ENCODE measurements at places on chromosomes 6 and 20.
A peak's percentile ranks its signal among the peaks of the same experiment; 100 is the strongest.

DNA sequence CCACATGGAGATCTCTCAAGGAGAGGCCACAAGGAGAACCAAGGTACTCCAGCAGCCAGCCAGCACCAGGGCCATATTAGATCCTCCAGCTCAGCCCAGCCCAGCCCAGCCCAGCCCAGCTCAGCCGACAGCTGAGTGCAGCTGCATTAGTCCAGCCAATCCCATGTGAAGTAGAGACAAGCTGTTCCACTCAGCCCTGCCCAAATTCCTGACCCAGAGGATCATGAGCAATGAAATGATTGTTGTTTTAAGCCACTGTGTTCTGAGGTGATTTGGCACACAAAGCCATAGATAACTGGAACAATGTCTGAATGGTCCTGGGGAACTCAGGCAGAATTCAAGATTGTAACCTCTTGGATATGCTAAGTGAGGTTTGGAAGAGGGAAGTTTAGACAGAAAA is 59.5 kb upstream of the BMP2 start:
- DNase-seq: no peak

DNA sequence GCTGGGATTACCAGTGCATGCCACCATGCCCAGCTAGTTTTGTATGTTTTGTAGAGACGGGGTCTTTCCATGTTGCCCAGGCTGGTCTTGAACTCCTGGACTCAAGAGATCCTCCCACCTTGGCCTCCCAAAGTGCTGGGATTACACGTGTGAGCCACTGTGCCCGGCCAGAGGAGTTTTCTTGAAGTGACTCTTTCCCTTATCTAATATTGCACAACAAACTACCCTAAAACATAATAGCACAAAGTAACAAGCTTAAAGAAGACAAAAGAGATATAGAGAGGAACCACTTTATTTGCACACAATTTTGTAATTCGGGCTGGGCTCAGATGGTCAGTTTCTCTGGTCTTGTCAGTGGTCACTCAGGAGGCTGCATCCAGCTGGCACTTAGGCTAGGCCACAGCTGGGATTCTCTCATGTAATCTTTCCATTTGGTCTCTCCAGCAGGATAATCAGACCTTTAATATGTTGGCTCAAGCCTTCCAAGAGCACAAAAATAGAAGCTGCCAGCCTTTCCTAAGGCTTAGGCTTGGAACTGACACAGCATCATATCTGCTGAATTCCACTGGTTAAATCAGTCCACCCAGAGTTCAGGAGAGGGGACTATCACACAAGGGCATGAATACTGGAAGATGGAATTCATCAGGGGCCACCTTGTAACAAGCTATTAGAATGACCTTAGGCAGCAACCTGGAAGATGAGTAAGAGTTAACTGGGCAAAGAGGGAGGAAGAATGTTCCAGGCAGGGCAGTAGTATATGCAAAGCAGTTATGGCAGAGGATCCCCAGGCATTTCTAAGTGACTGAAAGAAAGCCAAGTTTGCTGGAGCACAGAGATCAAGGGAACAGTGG is 56.7 kb upstream of the PNRC1 start:
- no peak for DNase-seq

DNA sequence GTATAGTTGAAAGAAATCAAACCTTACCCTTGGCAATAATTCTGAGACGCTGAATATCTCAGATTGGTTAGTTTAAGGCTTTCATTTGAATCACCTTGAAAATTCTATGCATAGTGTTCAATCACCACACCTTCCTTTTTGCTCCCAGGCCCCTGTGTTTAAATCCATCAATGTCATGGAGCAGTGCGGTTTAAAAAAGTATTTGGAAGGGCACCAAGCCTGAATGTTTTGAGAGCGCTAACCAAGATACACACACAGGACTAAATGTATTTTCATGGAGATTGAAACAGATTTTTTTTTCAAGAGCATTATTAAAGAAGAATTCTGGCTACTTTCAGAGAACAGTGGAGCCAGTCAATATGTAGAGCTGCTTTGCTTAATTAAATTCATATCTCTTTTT is 195.7 kb downstream of the CENPW start:
- no peak for DNase-seq

GRCh38 chr20:44552950-44553908 is 29.1 kb upstream of the PKIG start:
- no peak for DNase-seq

GRCh38 chr20:56631318-56631989 is 2.3 kb downstream of the TFAP2C start:
- DNase-seq: no peak

- DNase-seq: no peak
These were observed 47.8 kb downstream of the GMPR start for GRCh38 chr6:16286151-16286522.

- DNase-seq: no peak
These were observed 85.7 kb downstream of the SHLD1 start for GRCh38 chr20:5835871-5836270.

GRCh38 chr6:53214172-53214571 is 65.5 kb upstream of the GCM1 start:
- no peak for DNase-seq

- no peak for DNase-seq
These were observed 30.0 kb upstream of the ZNF217 start for GRCh38 chr20:53623454-53624211.

DNA sequence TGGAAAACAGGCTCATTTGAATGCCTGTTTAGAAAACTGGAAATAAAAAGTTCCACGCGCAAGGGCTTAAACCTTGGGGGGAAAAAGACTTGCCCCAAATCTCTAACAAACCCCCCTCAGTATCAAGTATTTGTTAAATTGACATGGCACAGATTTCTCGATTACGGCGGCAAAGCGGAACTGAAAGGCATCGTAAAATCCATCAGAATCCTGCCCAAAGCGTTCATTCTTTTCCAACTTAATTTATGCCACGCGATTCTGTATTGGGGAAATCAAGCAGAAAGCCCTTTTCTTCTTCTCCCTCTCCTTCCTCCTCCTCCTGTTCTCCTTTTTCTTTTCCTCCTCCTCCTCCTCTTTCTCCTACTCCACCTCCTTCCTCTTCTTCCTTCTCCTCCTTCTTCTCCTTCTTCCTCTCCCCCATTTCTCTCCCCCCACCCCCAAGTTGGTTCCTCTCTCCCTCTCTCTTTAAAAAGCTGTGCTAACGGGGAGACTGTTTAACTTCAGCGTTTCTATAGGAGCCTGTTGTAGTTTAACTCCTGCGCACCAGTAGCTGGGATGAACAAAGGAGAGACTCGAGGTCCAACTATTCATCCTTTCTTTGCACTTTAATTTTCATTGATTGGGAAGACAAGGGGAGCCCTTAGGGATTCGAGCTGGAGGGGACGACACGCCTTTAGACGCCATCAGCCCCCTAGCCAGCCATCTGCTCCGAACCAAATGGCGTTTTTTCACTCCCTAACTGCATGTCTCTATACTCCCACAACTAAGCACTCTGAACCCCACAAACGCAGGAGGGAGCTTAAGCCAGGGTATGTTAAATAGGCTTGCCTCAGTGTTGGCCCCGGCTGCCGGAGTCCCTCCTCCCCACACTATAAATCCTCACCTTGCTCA is 2.7 kb upstream of the DLL1 start:
- DNase-seq: no peak

DNA sequence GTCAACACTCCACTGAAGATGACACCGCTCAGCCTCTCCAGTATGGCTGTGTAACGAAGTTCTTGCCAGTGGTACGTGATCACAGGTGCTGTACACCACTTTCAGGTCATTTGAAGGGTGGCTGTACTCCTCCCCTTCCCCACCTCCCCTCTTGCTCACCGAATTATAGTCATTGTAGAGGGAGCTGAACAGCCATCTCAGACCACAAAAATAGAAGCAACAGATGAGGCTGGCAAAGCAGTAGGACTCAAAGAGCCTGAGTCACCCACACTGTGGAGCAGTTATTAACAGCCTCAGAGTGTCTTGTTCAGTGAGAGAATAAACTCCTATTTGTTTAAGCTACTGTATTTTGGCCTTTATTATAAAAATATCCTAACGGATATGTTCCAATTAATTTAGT is 192.5 kb upstream of the MCHR2 start:
- no peak for DNase-seq

DNA sequence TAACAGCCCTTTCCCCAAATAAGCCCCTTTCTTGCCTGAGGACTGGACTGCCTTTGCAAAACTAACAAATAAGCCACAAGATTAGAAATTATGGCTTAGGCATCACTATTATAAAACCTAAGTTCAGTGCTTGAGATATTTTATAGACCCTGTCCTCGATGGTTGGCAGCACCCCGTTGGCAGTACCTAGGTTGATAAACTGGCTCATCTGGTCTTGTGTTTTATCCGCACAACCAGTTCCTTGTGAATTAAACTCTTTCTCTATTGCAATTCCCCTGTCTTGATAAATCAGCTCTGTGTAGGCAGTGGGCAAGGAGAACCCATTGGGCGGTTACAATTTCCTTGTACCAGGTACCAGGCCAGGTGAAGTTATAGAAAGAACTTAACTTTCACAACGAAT is 6.6 kb downstream of the LRP11 start:
- no peak for DNase-seq

GRCh38 chr20:51815383-51816076 is 13.2 kb upstream of the SALL4 start:
- no peak for DNase-seq

- DNase-seq: no peak
These were observed 35.3 kb downstream of the CD24 start for GRCh38 chr6:106939208-106939607.

- no peak for DNase-seq
These were observed 519.7 kb downstream of the CDH26 start for GRCh38 chr20:60477958-60478357.

DNA sequence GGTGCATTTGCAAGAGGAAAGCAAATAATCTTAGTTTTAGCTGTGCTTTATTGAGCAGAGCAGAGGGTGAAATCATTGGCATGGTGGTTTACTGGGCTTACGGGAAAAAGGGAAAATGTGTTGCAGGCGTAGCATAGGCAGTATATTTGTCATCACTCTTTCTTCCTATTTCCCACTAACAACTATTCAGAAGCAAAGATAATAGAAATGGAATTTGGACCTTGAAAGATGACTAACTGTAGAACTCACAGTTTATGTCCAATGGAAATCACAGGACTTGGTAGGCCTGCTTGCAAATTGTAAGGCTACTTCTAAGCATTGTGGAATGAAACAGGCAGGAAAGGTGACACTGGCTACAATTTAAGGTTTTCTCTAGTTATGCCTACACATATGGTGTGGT is 611.9 kb upstream of the MAN1A1 start:
- no peak for DNase-seq

- no peak for DNase-seq
These were observed 106.8 kb upstream of the MARCKS start for GRCh38 chr6:113750151-113750855.

DNA sequence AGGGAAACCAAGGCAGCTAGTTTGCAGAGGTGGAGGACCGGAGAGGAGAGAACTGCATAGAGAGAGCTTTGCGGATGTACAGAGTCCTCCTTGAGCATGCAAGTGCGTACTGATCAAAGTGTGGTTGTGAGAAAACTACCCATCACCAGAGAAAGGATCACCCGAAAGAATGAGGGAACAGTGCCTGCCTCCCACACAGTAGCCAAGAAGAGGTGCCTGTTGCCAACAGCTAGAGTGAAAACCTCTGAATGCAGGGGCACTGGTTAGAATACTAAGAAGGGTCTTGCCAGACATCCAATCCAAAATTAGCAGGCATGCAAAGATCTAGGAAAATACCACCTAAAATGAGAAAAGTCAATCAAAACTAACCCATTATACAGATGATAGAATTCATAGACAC is 166.6 kb upstream of the AKAP12 start:
- DNase-seq: no peak

GRCh38 chr6:50846852-50847155 is 28.1 kb downstream of the TFAP2B start:
- DNase-seq: no peak

DNA sequence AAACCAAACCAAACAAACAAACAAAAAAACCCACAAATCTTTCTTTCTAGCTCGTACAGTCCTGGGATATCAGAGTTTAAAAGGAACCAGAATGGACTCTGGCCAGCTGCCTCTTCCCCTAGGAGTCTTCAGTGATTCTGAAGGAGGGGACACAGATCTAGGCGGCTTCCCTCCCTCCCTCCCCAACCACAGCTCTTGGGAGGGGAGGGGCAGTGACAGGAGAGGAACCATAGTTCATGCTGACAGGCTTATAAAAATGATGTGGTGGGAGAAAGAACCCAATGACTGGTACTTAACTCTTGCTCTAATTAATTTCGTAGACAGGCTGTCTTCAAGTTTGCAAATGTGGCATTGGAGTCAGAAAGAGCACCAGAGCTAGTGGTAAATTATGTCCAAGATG is 56.0 kb downstream of the NPEPL1 start:
- DNase-seq: no peak

GRCh38 chr6:135129136-135129856 is 51.8 kb upstream of the MYB start:
- DNase-seq: no peak

DNA sequence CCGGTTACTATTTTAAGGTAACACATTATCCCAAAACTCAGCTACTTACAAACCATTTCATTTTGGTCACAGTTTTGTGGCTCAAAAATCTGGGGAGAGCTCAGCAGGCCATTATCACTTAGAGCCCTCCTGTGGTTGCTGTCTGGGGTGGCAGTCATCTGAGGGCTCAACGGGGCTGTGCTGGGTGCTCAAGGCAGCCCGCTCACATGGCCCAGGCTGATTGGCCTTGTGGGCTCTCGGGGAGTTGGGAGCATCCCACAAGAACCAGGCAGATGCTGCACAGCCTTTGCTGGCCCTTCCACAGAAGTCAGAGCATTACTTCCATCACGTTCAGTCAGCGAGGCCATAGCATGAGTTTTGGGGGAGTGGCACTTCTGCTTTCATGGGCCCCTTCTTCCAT is 6.3 kb upstream of the VSX1 start:
- DNase-seq: no peak

GRCh38 chr20:19969507-19970255 is 47.5 kb upstream of the NAA20 start:
- DNase-seq: no peak

- DNase-seq: no peak
These were observed 57.3 kb downstream of the BCKDHB start for GRCh38 chr6:80163754-80164187.

- no peak for DNase-seq
These were observed 1.0 kb upstream of the HCK start for GRCh38 chr20:32050851-32051556.

GRCh38 chr6:39664173-39664572 is 61.0 kb downstream of the KIF6 start:
- DNase-seq: no peak

- DNase-seq: no peak
These were observed 261.9 kb downstream of the CDH4 start for GRCh38 chr20:61514018-61514365.

- peak; percentile 20 for DNase-seq
These were observed 724 bp downstream of the CDKN1A start for GRCh38 chr6:36679043-36679833.

DNA sequence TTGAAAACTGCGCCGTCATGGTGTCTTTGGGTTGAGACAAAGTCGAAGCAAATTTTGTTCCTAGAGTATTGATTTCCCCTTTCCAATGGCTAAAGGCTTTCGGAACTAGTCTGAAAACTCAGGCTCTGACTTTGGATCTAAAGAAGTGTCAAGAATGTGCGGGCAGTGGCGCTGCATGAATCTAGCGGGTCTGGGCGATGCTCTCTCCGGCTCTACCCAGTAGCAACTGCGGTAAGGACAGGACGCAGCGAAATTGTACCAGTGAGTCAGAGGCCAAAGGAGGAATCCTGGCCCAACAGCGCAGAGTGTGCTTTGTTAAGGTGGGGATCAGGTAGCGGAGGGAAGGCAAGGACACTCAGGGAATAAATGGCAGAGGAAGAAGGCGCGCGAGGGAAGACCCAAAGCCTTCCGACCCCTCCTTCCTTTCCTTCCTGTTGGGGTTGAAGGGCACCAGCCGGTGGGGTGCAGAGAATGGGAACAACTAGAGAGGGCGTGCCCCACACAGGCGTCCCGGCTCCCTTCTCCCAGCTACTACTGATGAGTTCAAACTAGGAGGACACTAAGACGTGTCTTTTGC is 32.1 kb downstream of the HLA-F start:
- DNase-seq: no peak

Measured in T-helper 17 cell (primary cell).